HCEC 1CT (cell line): ENCODE measurements at places on chromosomes 4 and X.

DNA sequence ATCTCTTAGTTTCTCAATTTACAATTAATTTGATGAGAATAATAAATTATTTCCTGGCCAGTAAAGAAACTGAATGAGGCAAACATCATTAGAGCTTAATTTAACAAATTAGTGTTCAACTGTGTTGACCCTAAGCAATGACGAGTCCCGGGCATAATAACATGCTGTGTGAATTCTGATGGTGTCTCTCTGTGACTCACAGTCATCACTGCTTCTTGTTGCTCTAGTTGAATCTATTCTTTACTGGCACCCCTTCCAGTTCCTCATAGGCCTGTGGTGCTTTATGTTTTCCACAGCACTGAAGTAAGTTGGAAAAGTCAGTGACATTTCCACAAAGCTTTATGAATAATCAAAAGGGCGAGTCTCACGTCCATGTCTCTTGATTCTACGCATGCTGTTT lies 57.7 kb upstream of the SLC7A11 start:
- no peak for DNase-seq

- peak; percentile 63 for DNase-seq
Observed at GRCh38 chr4:86935853-86936733, 1.3 kb downstream of the AFF1 start.

DNA sequence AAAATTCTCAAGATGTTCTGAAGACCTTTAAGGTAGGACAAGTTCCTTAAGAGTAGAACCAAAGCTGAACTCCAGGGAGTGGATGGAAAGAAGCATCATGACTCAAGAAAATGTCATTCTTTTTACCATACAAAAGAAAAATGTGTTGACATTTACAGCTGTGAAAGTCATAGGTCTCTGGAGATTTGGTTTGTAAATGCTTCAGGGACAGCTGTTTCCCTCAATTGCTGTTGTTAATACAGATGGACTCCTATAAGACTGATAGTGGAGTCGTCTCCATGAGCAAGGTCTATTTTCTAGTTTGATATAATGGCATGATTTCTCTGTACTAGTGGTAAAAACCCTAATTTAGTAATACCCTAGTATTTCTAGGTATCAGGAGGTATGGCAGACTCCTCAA lies 101.7 kb downstream of the PHOX2B start:
- DNase-seq = no peak

- peak; percentile 68 for DNase-seq
Observed at GRCh38 chr4:156778606-156779005, 193.0 kb downstream of the PDGFC start.

- no peak for DNase-seq
Observed at GRCh38 chrX:40346379-40346778, 234.4 kb upstream of the ATP6AP2 start.

DNA sequence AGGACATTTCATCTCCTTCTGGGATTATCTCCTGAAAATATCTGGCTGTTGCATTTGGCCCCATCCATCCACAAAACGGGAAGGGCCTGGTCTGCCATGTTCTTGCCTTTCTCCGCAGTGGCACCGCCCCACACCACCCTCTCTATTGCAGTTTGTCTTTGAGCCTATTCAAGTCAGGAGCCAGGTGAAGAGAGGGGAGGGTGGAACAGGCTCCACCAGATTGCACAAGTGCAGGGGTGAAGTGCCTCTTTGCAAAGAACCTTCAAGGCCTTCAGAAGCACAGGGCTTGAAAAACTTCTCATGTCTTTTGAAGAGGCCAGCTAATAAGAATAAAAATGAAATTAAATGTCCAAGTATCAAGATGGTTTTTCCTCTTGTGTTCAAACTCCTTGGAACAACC lies 28.7 kb downstream of the RS1 start:
- no peak for DNase-seq

DNA sequence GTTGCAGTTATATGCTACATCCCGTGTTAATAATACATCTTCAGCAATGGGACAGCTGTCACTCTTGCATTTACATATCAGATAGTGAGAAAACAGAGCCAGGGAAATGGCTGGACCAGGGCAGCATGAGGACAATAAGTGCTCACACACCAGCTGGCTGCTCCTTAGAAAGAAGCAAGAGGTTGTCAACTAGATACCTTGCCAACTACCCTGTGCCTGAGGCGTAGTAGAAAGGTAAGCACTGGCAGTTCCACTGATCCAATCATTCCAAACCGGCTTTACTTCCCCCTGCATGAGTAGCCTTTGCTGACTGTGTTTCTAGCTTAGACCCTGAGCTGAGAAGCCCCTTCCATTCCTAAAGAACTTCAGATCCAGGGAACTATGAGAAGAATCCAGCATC lies 52.2 kb upstream of the FGF13 start:
- DNase-seq = no peak

- no peak for DNase-seq
Observed at GRCh38 chr4:56099378-56099786, 150.6 kb downstream of the CEP135 start.

DNA sequence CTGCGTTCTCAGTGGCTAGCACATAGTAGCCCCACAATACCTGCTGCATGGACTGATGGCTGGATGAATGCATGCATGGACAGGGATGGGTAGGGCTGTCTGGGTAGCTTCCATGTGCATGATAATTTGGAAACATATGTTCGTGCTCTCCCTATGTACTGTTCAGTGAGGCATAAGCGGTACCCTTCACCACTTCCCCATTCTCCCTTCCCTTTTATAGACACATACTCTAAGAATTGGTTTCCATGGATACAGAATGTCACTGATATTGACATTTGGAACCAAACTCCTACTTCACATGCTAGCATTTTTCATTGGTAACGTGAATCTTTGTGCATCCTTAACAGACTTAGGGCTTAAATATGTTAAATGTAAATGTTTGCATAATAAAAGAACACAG lies 20.4 kb downstream of the USP46 start:
- no peak for DNase-seq

GRCh38 chr4:126470862-126471261 lies 1156.1 kb downstream of the FAT4 start:
- no peak for DNase-seq

- DNase-seq = no peak
Observed at GRCh38 chr4:168667376-168667775, 170.5 kb downstream of the PALLD start.

DNA sequence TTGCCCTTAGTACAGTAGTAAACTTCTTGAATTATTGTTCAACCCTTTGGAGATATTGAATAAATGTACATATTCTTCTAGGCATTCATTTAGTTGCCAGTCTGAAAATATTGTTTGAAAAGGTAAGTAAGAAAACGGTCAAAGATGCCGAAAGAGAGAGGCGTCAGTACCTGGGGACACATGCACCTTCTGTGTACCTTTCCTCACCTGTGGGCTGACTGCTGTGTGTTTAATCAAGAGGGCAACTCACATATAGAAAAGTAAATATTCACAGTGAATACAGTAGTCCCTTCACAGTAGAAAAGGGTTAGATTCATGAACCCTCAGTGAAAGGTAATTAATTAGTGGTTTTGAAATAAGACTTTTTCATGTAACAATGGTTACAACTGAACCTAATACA lies 6.9 kb downstream of the ANXA10 start:
- DNase-seq = no peak

DNA sequence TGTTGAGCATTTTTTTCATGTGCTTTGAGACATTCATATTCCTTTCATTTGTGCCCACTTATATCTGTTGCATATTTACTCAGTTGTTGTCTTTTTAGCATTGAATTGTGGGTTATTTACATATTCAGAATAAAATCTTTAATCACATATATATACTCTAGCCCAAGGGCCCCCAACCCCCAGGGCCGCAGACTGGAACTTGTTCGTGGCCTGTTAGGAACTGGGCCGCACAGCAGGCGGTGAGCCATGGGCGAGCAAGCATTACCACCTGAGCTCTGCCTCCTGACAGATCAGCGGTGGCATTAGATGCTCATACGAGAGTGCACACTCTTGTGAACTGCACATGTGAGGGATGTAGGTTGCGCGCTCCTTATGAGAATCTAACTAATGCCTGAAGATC lies 480.6 kb downstream of the KCTD8 start:
- no peak for DNase-seq

DNA sequence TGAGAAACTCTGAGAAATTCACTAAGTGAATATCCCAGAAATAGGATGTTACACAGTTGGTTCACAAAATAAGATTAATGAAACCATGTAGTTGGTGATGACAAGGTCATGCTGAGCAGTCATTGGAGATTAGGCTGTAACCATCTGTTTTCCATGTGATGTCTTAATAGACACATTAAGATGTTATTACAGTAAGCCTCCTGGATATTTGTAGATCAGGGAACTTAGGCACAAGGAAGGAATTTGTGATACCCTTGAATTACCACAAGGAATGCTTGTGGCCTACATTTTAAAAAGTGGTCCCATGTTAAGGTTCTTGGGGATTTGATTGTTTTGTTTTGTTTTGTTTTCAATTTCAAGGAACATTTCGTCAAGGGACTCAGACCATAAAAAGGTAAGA lies 185.6 kb upstream of the BANK1 start:
- DNase-seq = peak; percentile 3

DNA sequence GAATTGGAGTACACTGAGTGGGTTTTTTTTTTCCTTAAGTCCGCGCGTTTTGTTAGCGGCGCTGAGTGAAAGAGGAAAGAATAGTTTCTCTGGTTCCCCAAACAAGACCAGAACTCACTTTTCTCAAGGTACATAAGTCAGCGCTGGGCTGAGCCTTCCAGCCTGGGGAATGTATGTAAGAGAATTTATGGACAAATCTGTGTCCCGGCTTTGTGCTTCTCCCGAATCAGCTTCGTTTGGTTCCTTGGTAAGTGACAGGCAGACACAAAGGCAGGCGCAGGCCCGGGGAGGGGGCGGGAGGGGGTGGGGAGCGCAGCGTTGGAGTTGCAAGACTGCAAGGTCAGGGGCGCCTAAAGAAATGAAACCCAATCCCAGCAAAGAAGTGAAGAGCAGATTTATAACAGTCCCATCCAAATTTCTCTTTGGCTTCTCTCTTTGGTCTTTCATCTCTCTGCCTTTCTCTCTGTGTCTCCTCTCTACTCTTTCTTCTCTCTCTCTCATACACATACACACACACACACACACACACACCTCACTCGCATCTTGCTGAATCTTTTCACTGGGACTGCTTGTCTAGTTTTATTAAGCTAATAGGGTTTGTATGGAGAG lies 981 bp downstream of the TET2 start:
- no peak for DNase-seq

DNA sequence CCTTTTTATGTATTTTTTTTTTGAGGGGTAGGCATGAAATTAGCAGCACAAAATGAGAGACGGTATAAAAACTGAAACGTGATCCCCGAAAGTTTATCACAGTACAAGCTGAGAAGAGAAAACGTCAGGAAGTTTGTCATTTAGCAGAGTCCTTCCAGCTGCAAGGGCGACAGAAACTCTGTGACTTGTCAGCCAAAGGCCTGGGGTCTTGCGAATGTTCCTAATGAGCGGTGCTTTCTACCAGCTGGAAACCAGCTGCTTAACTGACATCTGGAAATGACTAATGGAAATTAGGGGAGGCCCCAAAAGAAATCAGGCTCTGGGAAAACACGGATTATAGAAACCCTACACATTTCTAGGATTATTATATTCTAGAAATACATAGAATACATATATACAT lies 66.5 kb downstream of the CHRNA9 start:
- DNase-seq = peak; percentile 34

GRCh38 chr4:142528433-142528832 lies 317.7 kb downstream of the INPP4B start:
- no peak for DNase-seq

DNA sequence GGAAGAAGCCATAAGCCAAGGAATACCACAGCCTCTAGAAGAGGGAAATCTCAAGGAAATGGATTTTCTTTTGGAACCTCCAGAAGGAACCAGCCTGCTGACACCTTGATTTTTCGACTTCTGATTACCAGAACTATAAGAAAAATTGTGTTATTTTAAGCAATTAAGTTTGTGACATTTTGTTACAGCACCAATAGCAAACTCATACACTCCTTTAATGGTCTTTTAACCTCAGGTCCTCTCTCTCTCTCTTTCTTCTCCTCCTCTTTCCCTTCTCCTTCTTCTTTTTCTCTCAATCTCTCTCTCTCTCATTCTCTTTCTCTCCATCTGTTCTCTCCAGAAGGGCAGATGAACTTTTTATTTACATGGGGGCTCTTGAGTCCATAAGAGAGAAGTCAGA lies 26.3 kb downstream of the ARSD start:
- DNase-seq = no peak

GRCh38 chr4:166088576-166088975 lies 215.5 kb downstream of the TLL1 start:
- no peak for DNase-seq

- no peak for DNase-seq
Observed at GRCh38 chr4:41537292-41537890, 566 bp upstream of the LIMCH1 start.

DNA sequence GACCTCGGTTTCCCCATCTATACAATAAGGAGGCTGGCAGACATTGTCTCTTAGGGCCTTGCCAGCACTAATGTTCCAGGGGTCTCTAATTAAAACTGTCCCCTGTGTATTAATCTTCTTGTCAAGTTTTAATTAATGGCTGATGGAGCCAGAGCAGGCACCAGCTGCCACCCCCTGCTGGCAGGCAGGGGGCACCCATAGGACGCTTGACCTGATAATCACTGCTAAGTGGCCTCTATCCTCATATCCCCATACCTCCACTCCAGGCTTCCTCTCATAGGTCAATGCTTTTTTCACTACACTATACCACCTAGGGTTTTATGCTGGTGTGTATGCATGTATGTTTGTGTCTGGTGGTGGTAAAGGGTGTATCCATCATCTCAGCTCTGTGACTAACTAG lies 89.4 kb downstream of the EFNB1 start:
- peak; percentile 3 for DNase-seq

DNA sequence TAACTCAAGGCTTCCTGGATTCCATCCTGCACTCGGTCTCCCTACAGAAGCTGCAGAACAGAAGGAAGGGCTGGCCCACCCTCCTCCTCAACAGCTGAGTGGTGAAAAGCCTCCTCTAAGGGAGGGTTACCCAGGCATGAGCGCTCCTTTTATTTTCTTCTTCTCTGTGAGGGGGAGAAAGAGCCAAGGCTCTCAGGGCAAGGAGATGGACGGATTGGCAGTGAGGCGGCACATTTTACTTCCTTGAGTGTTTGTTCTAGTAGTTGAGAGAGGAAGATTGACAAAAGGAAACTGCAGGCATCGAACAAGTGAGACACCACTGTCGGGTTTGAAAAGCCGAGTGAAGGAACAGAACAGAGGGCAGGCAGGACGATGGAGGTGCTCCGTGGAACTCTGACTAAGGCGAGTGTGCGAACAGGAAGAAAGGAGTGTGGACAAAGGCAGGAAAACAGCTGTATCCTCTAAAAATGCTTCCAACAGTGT lies 38.4 kb upstream of the STS start:
- DNase-seq = peak; percentile 12

DNA sequence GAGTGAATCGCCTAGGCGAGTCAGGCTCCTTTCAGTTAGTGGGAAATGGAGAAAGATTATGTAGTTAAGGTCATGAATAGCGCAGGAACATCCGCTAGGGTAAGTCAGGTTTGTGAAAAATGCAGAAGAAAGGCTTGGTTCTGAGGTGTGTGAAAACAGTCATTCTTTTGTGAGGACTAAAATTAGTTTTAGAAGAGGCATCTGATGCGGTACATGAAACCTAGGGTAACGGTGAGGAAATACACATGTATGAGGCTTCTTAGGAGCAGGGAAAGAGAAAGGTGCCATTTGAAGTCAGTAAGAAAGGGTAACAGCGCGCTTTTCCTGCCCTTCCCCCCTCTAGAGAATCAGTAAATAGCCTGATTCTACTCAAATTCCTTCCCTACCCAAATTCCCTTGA lies 570 bp upstream of the RNF128 start:
- no peak for DNase-seq
